H7 (cell line): ENCODE measurements at places on chromosomes 7 and 10.
A peak's percentile ranks its signal among the peaks of the same experiment; 100 is the strongest.

GRCh38 chr10:22573820-22574569 is 140.4 kb downstream of the PIP4K2A start:
- peak; percentile 52 for DNase-seq

- peak; percentile 13 for DNase-seq
These were observed 220.7 kb downstream of the ADARB2 start for GRCh38 chr10:1516492-1517165.

DNA sequence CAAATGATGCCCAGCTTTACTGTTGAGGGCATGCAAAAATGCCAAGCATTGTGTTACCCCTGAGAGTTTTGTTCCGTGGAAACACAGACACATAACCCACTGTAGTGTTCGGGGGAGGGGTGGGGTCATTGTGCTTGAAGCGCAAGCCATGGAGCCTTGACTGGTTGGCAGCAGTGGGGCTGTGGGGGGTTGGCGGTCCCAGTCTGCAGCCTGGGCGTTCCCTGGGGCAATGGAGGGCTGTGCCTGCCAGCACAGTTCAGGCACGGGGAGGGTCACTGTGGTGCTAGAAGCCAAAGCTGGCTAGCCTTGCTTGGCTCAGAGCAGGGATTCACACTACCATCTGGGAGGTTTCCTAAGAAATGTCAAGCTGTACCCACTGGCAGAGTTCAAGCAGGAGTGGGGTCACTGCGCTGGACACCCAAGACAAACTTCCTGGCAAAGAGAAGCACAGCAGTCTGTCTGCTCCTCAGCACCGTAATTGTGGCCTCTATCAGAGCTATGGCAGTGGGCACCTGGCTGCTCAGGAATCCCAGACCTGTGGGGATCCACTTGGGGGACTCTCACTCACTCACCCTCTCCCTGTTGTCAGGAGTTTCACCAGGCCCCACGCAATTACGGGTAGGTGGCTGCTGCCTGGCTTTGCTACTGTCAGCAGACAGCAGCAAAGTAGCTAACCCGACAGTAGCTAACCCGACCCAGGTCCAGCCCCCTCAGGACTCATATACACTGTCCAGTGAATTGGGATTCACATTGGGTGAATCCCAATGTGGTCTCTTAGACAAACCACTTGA is 292.4 kb downstream of the ZWINT start:
- DNase-seq, result no peak

DNA sequence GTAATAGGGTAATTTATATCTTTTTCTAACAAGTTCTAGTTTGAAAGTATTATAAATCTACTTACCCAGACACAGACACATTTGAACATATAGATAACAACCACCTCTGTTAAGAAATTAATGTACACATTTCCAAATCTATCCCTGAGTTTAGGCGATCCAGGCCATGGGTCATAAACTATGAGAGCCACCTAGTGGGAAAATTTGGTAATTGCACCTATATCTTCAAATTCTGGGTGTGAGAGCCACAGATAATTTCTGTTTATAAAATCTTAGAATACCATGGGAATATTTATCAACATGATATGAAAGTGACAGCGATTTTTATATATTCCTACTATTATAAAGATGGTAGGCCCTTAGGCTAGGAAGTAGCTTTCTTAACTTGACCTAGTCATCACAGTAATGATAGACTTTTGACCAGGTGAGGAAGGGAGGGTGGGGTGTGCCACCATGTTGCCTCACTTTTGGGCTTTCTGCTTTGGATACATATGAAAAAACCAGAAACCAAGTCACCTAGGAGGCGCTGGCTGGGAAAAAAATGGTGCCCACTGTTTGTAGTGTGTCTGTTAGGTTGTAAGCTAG is 8.0 kb upstream of the EPHA1 start:
- DNase-seq, result peak; percentile 70
